ENCODE measurements at places on chromosomes 5 and 9. TPM values are rescaled to one million over a fixed set of nuclear protein-coding genes. Genes with fewer than 3 reads are reported as not detected.

Gene MOB3B
- 32.7 TPM for total RNA-seq

Gene SLC6A18
- total RNA-seq: not detected

Gene PAPPA
- 0.87 TPM for total RNA-seq

Gene CAMK4
- 0.45 TPM for total RNA-seq

Gene PCDHGC4
- 15.4 TPM for total RNA-seq

Gene ARHGAP26
- total RNA-seq: 70.7 TPM

Gene TMEM161B
- total RNA-seq: 62.4 TPM

DNA sequence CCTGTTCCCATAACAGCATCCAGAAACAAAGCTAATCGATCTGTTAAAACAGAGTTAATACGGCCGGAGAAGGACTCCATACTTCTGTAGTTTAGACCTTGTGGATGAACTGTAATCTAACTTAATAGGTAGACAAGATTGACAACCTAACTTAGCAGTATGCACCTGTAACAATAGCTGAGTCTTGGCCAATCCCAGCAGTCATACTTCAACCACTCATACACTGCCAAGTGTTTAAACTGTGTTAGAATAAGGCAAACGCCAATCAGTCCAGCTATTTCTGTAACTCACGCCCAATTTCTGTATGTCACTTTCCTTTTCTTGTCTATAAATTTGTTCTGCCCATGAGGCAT lies 33.7 kb upstream of the MACIR start:
- no peaks in the 10 kb centered on the region for H3K36me3 ChIP-seq
- peaks cover 7% of the 10 kb centered on the region for H3K27me3 ChIP-seq
- H3K4me1 ChIP-seq: peaks cover 4% of the 10 kb centered on the region
- H3K4me3 ChIP-seq: no peak overlapping the region
- no peak overlapping the region for H3K27ac ChIP-seq

- H3K4me3 ChIP-seq: no peak overlapping the region
- no peak overlapping the region for H3K27ac ChIP-seq
- no peak for DNase-seq
- H3K4me1 ChIP-seq: no peaks in the 10 kb centered on the region
- no peaks in the 10 kb centered on the region for H3K27me3 ChIP-seq
Measured at GRCh38 chr5:7857926-7858632, 7.1 kb upstream of the CFAP90 start.

DNA sequence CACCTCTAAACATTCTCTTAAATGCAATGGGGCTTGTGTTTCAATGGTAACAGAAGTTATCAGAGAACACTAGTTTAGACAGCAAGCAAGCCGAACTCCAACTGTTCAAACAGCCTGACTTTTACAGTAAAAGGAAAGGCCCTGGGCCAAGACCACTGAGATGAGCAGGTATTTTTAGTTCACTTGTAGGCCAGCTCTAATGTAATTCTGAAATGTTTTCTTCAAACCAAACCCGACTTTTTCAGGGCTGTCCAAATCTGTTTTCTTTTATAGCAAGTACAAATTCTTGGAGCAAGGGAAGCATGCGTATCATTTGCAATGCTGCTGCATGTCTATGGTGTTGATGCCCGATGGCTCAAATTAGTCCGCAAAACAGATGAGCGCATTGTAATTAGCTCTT lies 192.9 kb downstream of the SLF1 start:
- H3K27me3 ChIP-seq: no peaks in the 10 kb centered on the region
- no peak overlapping the region for H3K4me3 ChIP-seq
- no peaks in the 10 kb centered on the region for H3K4me1 ChIP-seq
- H3K36me3 ChIP-seq: no peaks in the 10 kb centered on the region
- no peak overlapping the region for H3K27ac ChIP-seq
- no peak for DNase-seq

GRCh38 chr9:116152390-116152789 lies 1.2 kb upstream of the PAPPA start:
- H3K36me3 ChIP-seq: no peaks in the 10 kb centered on the region
- H3K27me3 ChIP-seq: peaks cover 19% of the 10 kb centered on the region
- DNase-seq: peak; percentile 36
- H3K4me3 ChIP-seq: no peak overlapping the region

GRCh38 chr5:33601881-33602280 lies 161.1 kb downstream of the TARS1 start:
- no peaks in the 10 kb centered on the region for H3K36me3 ChIP-seq
- no peak overlapping the region for H3K4me3 ChIP-seq
- H3K27me3 ChIP-seq: no peaks in the 10 kb centered on the region
- H3K4me1 ChIP-seq: peaks cover 4% of the 10 kb centered on the region
- DNase-seq: no peak
- no peak overlapping the region for H3K27ac ChIP-seq

DNA sequence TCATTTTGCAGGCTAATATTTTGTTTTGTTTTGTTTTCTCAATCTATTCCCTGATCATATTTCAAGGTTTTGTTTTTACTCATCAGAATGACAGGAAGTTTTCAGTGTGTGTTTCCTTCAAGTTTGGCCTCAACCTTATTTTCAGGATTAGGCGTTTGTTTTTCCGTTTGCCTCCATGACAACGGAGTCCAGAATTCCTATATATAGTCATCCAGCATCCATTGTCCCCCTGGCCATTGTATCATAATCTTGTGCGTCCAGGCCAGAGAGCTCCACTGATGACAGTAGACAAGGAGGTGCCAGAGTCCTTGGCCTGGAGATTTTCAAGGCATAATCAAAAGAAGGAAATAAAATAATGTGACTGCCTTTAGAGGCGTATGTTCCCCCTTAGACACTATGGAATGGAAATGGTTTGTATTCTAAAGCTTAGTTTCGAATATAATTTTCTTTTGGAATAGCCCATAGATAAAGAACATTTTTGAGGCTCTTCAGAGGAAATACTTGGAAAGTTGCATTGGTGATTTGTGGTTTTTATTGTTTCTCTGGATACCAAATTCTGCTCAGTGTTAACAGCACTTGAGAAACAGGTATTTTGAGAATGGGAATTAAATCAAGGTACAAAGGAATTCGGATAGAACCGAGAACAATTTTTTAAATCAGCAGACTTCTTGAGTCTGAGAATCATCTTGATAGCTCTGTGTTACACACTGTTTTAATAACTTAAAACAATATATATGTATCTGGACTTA lies 99.8 kb downstream of the ZNF462 start:
- H3K27me3 ChIP-seq: no peaks in the 10 kb centered on the region
- no peak overlapping the region for H3K4me3 ChIP-seq
- no peak for DNase-seq

GRCh38 chr9:83622433-83622938 lies 457 bp upstream of the IDNK start:
- DNase-seq: no peak
- H3K27me3 ChIP-seq: no peaks in the 10 kb centered on the region
- peaks cover 23% of the 10 kb centered on the region for H3K4me1 ChIP-seq
- H3K27ac ChIP-seq: peak overlapping the region; percentile 91

GRCh38 chr5:92991581-92992067 lies 589.4 kb downstream of the NR2F1-AS1 start:
- no peak for DNase-seq
- H3K4me3 ChIP-seq: no peak overlapping the region
- no peaks in the 10 kb centered on the region for H3K27me3 ChIP-seq
- H3K36me3 ChIP-seq: no peaks in the 10 kb centered on the region

- no peak overlapping the region for H3K27ac ChIP-seq
- no peaks in the 10 kb centered on the region for H3K36me3 ChIP-seq
- no peaks in the 10 kb centered on the region for H3K4me1 ChIP-seq
Measured at GRCh38 chr5:109173036-109173794, 236.6 kb downstream of the PJA2 start.

DNA sequence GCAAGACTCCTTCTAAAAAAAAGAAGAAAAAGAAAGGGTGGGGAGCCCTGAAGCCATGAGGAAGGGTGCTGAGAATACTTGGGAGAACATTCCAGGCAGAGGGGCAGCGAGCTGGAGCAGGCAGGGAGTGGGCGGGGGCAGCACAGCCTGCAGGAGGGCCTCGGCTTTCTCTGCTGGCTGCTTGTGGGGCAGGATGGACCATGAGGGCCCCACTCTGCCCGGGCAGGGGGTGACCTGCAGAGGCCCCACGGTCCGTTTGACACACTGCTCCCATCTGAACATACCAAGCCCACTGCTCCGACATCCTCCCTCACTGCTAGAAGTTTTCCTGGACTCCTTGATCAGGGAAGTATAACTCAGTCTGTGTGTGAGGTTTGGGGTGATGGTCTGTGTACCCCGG lies 11.7 kb upstream of the NUP214 start:
- no peak overlapping the region for H3K27ac ChIP-seq
- H3K4me3 ChIP-seq: no peak overlapping the region
- no peaks in the 10 kb centered on the region for H3K36me3 ChIP-seq
- H3K27me3 ChIP-seq: no peaks in the 10 kb centered on the region

- peaks cover 22% of the 10 kb centered on the region for H3K36me3 ChIP-seq
- H3K4me1 ChIP-seq: peaks cover 41% of the 10 kb centered on the region
- H3K4me3 ChIP-seq: no peak overlapping the region
- H3K27ac ChIP-seq: no peak overlapping the region
- H3K27me3 ChIP-seq: no peaks in the 10 kb centered on the region
Measured at GRCh38 chr9:97629156-97629555, 4.0 kb downstream of the TSTD2 start.

DNA sequence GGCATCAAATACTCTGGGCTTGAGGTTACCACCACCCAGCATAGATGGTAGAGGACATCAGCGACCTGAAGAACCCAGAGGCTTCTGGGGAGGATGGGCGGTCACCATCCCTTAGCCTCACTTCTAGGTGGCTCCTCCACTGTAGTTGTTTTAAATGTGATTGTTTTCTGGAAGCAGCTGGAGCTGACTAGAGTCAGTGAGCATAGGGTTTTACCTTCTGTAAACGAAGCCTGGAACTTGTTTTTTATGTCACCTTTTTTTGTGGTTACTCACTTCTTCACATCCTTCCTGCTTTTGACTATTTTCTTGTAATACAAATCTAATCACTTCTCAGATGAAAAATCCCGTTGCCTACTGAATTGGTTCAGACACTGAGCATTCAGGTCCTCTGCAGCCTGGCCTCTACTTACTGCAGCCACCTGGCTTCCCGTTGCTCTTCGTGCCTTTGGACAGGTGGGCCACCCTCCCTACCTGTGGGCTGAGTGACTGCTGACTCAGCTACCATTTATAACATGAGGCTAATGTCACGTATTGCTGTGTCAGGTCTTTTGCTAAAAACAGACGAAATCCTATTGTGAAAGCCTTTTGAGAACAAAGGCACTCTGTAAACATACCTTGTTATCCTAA lies 167.8 kb downstream of the MAN2A1 start:
- H3K4me3 ChIP-seq: no peak overlapping the region
- DNase-seq: peak; percentile 67
- H3K27me3 ChIP-seq: no peaks in the 10 kb centered on the region
- H3K4me1 ChIP-seq: peaks cover 13% of the 10 kb centered on the region
- H3K27ac ChIP-seq: no peak overlapping the region

DNA sequence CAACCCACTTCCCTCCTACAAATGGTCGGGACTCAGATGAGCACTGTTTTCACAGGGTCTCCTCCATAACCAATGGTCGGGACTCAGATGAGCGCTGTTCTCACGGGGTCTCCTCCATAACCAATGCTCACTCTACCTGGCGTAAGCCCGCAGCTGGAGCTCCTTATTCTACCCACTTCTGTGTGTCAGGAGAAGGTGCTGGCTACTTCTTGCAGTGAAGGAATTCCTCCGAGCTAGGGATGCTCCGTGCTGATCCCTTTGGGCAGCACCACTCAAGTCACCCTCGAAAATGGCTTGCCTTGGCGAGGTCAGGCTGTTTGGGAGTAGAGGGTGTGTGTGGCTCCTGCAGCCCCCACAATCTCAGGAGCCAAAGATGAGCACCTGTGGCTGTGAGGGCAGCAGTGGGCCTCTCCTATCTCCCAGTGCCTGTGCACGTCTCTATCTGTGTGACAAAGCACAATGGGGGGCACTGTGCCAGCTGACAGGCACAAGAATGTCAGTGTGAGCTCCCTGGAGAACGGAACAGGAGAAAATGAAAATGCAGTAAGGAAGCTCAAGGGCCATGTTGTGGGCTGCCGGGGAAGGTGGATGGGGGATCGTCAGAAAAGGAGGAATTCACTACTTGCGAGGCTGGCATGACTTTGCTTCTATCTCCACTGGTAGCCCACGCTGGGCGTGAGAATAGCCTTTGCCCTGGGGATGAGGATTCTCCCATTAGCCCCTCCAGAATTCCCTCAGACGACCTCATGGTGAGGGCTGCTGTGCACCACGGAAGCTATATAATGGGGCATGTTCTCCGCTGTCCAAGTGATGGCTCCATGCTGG lies 3.9 kb upstream of the BTNL9 start:
- H3K4me1 ChIP-seq: no peaks in the 10 kb centered on the region
- H3K4me3 ChIP-seq: no peak overlapping the region
- no peak overlapping the region for H3K27ac ChIP-seq

- H3K4me1 ChIP-seq: no peaks in the 10 kb centered on the region
- H3K27me3 ChIP-seq: peaks cover 68% of the 10 kb centered on the region
- no peak overlapping the region for H3K27ac ChIP-seq
- no peak overlapping the region for H3K4me3 ChIP-seq
- DNase-seq: no peak
Measured at GRCh38 chr5:146331423-146331822, 7.2 kb upstream of the POU4F3 start.

- no peaks in the 10 kb centered on the region for H3K27me3 ChIP-seq
- no peak overlapping the region for H3K27ac ChIP-seq
- H3K4me3 ChIP-seq: no peak overlapping the region
- no peaks in the 10 kb centered on the region for H3K36me3 ChIP-seq
Measured at GRCh38 chr9:131330814-131331600, 41.5 kb downstream of the PLPP7 start.

DNA sequence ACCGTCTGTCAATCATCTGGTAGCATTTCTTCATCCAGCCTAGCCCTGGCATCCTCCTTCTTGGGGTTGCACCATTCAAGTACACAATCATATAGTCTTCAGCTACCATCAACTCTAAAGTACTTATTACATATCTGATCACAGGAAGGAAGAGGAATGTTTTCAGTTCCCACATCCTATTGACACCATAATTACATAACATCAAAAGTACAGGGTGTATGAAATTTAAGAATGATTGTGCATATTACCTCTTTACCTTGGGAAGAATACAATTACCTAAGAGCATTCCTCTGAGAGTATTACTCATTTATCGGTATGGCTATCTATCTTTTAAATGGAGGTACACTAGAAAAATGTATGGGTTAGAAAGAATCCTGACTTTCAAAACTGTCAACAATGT lies 126.8 kb upstream of the PCA3 start:
- no peak overlapping the region for H3K4me3 ChIP-seq
- H3K36me3 ChIP-seq: peaks cover 28% of the 10 kb centered on the region
- H3K4me1 ChIP-seq: peaks cover 23% of the 10 kb centered on the region
- no peak overlapping the region for H3K27ac ChIP-seq

- H3K36me3 ChIP-seq: no peaks in the 10 kb centered on the region
- H3K27ac ChIP-seq: no peak overlapping the region
- H3K27me3 ChIP-seq: no peaks in the 10 kb centered on the region
- H3K4me1 ChIP-seq: peaks cover 8% of the 10 kb centered on the region
- no peak overlapping the region for H3K4me3 ChIP-seq
Measured at GRCh38 chr5:76372323-76373054, 30.6 kb upstream of the IQGAP2 start.

- H3K36me3 ChIP-seq: peaks cover 76% of the 10 kb centered on the region
- no peak for DNase-seq
- H3K27ac ChIP-seq: no peak overlapping the region
- H3K4me3 ChIP-seq: no peak overlapping the region
- no peaks in the 10 kb centered on the region for H3K4me1 ChIP-seq
Measured at GRCh38 chr5:66180282-66181155, 36.4 kb downstream of the SREK1 start.

- H3K27ac ChIP-seq: no peak overlapping the region
- no peaks in the 10 kb centered on the region for H3K27me3 ChIP-seq
- DNase-seq: no peak
- no peaks in the 10 kb centered on the region for H3K4me1 ChIP-seq
Measured at GRCh38 chr9:107613321-107613720, 123.8 kb upstream of the KLF4 start.

GRCh38 chr9:87642330-87643106 lies 83.4 kb upstream of the CTSL start:
- DNase-seq: peak; percentile 60
- H3K27me3 ChIP-seq: no peaks in the 10 kb centered on the region
- peaks cover 18% of the 10 kb centered on the region for H3K4me1 ChIP-seq
- no peak overlapping the region for H3K4me3 ChIP-seq
- no peak overlapping the region for H3K27ac ChIP-seq

Data from stomach (tissue), 19 donors.